ENCODE measurements at places on chromosomes 2 and 18.

DNA sequence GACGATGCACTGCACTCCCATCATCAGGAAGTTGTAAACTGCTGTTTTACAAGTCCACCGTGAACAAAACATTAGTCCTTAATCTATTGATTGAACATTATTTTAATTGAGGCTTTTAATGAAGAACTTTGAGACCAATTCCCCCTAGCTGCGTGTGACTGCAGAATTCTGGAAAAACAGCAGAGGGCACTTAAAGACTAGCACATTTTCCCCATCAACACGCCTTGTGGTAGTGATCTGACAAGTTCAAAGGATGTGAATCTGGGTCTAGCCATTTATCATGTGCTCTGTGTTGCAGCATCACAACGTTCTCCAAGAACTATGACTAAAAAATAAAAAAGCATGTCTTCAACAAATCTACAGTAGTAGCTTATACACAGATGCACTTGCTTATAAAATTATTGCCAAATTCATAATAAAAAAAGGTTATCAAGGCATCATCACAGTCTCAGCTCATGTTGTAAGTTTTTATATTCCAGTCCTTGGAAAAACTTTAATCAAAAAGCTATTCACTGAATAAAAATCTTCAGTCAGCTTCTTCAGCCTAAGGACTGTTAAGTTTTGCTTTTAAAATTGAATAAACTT, 35.8 kb downstream of the SKOR2 start:
- peak; percentile 14 for DNase-seq

DNA sequence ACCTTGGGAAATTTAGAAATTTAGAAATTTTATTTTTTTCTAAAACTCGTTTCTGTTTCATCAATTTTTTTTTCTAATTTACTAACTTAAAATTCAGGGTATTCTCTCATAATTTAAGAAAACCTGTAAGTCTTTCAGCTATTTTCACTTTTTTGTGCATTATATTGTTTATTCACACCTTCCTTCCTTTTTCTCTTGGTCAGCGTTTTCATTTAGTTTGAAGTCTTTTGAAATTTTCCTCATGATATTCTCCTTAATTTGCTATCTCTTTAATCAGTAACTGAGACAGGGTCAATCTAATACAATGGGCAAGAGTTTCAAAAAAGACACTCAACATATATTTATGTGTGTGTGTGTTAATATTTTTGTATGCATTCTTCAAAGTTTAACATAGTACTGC, 50.5 kb upstream of the MSTN start:
- DNase-seq = no peak

DNA sequence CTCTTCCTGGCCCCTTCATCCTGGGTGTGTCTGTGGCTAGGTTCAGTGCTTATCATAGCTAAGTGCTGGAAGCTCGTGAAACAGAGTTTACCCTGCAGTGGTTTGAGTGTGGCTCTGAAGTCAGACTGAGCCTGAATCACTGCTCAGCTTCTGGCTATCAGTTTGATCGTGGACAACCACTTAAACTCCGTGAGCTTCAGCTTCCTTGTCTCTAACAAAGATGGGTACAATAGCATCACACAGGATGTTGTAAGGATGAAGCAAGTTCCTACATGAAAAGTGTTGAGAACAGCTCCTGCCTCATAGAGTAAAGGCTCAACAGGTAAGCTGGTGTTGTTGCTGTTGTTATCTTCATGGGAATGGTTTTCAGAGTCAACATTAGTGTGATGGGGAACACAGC, 210.3 kb downstream of the CLIP4 start:
- no peak for DNase-seq

DNA sequence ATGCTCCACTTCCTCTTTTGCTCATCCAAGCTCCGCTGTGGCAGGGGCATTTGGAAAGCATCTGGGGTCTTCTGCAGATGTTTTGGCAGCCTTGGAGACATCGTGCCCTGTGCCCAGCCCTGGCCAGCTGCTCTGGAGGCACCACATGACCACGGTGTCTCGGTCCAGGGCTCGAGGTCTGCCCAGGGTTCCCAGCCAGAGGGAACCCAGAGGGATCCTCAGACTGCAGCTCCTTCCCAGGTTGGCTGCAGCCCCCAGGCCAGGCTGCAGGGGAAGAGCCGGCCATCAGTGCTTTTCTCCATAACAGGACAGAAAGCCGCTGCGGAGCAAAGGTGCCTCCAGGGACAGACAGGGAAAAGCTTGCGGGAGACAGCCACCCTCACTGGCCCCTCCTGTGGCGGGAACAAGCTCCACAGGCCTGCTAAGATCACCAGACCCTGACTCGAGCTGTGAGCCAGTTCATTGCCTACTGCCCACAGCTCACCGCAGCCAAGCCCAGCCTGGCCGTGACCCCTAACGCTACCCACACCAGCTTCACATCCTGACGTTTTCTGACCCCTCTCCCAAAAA, 74.7 kb downstream of the SMAD7 start:
- DNase-seq = no peak

DNA sequence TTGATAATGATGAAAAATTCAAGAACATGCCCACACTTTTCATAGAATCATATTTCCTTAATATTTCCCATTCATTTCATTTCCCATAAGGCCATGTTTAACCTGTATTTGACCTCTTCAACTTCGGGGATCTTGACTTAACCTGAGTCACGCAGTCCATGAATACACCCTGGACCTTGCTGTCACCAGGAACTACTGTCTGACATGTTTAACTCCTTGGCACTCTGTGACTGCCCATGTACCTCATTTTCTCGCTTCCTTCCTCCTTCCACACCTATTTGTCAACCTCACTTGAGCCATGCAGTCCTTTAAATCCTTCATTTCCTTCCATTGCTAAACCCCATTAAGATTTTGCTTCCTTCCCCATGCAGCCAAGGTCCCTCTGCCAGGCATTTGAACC, 16.3 kb downstream of the ABCB11 start:
- peak; percentile 33 for DNase-seq

- no peak for DNase-seq
Measured at GRCh38 chr18:13913205-13913604, 2.1 kb downstream of the MC2R start.

DNA sequence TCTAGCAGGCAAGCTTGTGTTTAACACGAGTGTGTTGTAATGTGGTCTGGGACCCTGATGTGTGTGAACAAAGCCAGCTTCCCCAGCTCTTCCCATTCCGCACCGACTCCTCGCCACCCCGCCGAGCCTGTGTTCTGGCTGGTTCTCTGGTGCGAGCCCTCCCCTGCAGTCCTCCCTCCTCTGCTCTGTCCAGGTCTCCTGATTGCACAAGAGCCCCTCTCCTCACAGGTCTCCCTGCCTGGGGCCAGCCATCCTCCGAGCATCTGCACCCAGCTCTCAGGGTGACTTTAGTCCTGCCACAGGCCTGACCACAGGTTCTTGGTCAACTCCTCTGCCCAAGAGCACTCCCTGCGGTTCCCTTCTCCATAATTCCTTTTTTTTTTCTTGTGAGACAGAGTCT, 13.2 kb downstream of the SLC66A3 start:
- DNase-seq = no peak

GRCh38 chr2:218567797-218568189, 358 bp downstream of the USP37 start:
- no peak for DNase-seq

GRCh38 chr2:2703172-2703571, 372.1 kb upstream of the MYT1L start:
- no peak for DNase-seq

DNA sequence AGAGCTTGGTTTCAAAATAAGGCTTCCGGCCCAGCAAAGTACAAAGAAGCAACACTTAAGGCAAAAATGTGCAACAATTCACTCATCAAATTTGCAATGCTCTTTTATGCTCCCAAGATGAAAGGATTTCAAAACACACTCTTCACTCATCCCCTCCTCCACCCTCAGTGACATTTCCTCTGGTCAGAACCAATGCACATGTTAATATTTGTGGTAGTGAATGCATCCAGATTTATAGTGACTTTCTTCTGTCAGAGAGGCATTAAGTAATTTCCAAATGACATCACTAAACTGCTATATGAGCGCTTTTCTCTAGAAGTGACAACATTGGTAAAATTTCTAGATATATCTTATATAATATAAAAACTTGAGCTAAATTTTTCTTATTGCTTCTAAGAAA, 800.4 kb downstream of the NRXN1 start:
- no peak for DNase-seq

GRCh38 chr2:130185896-130186295, 3.8 kb downstream of the MZT2B start:
- no peak for DNase-seq

DNA sequence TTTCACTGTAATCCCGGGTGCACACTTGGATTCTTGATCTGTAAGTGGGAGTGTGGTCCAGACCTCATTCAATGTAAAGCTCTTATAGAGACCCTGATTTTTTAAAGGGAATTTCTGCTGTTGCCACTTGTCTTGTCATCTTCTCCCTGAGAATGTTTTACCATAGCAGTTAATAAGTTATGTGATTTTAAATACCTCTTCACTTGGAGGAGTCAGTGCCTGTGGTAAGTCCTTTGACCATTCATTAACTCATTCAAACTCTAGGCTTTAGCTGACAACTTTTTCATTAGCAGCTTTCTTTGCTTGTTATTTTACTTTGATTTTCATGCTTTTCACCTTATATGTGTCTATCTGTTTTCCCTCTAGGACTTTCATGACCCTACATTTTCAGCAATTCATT, 51.3 kb downstream of the FMNL2 start:
- DNase-seq = no peak

DNA sequence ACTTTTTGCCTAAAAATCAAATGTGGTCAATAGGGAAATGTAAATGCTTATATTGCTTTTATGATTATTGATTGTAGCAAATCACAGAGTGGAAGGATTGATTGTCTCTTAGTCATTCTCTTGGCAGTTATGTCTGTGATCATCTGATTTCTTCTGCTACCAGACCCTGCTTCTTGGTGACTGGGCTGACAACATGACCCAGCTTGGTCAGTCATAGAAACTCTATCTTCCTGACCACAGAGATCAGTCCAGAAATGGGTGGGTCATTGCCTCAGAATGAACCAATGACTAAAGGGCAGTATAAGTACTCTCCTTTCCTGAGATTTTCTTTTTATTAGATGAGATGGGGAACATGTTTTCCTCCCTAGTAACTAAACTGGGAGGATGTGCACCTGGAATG, 87.6 kb downstream of the MAIP1 start:
- DNase-seq = no peak

- no peak for DNase-seq
Measured at GRCh38 chr2:191552066-191552465, 125.9 kb upstream of the NABP1 start.

DNA sequence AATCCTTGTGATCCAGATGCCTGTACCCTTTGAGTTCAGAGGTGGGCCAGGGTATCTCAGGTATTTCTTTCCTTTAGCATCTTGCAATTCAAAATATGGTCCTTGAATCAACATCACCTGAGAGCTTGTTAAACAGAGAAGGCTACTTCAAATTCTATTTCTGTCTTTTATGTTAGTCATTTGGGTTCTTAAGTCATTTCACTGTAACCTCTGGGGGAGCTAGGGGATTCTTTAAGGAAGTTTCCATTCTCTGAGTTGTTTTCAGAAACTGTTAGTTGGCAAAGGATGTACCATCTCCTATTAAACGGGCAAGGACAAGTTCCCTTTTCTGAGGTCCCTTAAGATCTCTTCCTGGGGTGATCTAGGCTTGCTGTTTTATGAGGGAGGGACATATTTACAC, 16.6 kb downstream of the CFLAR start:
- DNase-seq = peak; percentile 80

- DNase-seq = peak; percentile 35
Measured at GRCh38 chr18:61551586-61551985, 218.4 kb downstream of the CDH20 start.

DNA sequence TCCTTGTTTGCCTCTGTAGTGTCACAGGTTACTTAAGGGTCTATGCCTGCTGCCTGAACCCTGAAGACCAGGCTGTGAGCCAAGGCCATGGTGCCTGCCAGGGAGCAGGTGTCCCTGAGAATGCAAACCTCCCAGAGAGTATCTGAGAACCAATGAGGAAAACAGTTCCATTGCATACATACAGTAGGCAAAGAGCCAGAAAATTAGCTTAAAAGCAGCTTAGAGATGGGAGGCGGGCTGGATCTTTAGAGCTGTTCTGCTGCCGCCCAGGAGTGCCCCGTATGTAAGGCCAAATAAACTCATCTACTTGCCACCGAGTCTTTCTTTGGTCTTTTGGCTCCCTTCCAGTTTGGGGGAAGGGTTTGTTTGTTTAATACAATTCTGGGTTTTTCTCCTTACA, 327.9 kb downstream of the CLIP4 start:
- DNase-seq = no peak

GRCh38 chr2:96495982-96496629, 9.1 kb downstream of the NEURL3 start:
- no peak for DNase-seq

DNA sequence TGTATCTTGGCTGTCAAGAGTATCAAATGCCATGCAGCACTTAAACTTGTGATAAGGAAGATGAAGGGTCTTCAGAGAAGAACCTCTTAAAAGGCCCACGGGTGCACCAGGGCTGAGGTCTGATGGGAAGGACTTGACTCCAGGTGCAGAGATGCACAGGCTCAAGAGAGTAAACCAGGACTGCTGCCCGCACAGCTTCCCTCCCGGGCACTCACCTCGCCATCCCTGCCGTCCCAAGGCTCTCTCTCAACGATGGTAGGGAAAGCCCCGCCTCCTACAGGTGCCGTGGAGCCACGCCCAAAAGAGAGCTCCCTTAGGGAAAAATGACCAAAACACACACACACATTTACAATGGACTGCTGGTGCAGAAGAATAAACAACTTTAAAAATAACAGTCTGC, 27.9 kb downstream of the PDIA6 start:
- no peak for DNase-seq

GRCh38 chr2:96899413-96899741, 29.5 kb upstream of the SEMA4C start:
- no peak for DNase-seq

DNA sequence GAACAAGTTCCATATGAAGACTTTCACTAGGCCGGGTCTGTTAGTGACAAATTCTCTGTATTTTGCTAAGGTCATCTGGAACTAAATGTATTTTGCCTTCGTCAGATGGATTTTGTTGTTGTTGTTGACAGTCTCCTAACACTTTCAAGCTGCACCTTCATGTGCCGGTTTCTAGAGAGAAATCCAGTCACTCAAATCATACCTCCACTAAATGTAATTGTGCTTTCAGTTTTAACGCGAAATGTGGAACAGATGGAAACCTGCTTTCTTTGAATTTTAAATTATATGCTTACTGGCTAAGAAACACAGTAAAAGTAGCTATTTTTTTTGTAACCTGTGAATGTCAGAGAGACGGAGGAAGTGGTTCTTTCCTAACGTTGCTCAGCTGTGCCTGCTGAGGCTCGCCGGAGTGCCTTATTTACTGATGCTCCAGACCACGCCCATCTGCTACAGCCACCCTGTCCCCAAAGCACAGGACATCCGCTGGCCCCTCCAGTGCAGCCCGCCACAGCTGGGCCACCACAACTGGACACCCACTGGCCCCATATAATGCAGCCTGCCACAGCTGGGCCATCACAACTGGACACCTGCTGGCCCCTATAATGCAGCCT, 134.7 kb downstream of the PXDN start:
- no peak for DNase-seq

- DNase-seq = no peak
Measured at GRCh38 chr2:125254010-125254409, 1228.9 kb downstream of the CNTNAP5 start.
